ENCODE measurements at places on chromosomes 13 and 19.

DNA sequence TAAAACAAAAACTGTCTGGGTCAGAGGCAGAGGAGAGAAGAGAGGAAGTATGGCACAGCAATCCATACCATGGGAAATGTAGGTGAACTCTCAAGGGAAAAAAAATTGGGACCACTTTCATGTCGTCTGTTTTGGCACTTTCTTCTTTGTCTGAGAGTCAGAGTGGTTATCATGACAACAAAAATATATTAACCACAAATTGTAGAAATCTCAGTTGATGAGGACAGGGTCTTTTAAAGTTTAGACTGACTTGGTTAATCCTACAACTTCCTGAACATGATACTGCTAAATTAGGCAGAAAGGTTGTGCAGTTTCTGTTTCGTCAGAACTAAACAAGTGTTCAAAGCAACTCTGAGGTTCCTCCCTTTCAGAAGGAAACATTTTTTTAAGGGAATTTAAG lies 15.2 kb downstream of the KLF5 start:
- no peak for DNase-seq

- no peak for DNase-seq
Measured at GRCh38 chr13:33763021-33763420, 54.9 kb upstream of the RFC3 start.

- no peak for DNase-seq
Measured at GRCh38 chr19:24081056-24081455, 5.9 kb upstream of the ZNF254 start.

GRCh38 chr19:10885201-10886169 lies 14.1 kb downstream of the CARM1 start:
- no peak for DNase-seq

DNA sequence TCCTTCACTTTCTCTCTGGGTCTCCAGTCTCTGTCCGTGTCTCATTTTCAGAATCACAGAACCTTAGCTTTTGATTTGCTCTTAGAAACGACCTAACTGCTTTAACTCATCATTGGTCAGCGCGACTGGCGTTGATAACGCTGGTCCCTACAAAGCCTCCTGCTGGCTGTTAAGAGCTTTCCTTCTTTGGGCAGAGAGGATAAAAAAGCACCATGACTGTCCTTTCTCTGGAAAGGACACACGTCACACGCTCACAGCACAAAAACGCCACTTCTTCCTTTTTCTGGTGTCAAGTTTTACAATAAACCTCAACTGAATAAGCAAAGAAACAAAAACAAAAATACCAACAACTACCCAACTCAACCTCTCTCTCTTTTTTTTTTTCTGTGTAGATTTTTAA lies 1.7 kb upstream of the KLK12 start:
- no peak for DNase-seq

DNA sequence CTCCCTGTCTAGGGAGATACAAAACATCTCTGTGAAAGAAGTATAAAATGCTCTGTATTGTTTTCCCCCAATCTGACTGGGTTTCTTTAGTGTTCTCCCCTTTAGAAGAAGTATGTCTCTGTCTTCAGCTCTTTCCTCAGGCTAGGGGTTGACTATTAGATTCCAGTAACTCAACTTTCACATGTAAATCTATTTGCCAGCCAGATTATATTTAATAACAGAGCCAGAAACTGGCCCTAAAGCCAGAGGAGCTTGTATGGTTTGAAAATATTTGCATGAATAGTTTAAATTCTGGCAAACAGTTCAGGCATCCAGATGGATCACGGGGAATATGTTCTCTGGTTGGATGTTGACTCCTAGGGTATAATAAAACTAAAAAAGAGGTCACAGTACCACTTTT lies 22.3 kb upstream of the CYSLTR2 start:
- DNase-seq = no peak

DNA sequence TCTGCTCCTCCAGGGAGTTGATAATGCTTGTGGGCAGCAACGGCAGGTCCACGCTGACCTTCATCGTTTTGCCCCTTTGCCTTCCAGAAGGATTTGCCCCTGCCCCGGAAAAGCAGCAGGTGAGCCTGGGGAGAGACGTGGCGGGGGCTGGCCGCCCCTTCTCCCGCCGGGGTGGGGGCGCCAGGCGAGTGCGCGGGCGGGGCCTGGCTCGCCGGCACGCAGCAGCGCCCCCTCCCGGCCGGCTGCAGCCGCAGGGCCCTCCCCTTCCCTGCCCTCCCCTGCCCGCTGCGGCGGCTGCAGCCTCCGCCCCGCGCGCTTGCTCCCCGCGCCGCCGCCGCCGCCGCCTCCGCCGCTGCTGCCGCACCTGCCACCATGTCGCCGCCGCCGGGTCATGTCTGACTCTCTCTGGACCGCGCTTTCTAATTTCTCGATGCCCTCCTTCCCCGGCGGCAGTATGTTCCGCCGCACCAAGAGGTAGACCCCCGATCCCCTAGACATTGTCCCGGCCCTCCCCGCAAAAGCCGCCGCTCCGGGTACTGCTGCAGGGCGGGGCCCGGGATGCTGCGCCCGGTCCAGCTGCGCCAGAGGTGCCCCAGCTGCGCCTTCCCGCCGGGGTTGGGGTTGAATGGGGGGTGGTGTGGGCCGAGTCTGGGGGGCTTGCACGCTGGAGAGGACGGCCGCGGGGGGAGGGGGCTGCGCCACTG lies at the start of gene MAST1:
Gene MAST1, plus strand, starts transcription at position 334 of the 704 bp plus-strand sequence. Its CDS starts 58 bp downstream, at position 392.
- DNase-seq = peak; percentile 27
